HuH-7.5 (cell line): ENCODE measurements at places on chromosomes 1 and 21.

DNA sequence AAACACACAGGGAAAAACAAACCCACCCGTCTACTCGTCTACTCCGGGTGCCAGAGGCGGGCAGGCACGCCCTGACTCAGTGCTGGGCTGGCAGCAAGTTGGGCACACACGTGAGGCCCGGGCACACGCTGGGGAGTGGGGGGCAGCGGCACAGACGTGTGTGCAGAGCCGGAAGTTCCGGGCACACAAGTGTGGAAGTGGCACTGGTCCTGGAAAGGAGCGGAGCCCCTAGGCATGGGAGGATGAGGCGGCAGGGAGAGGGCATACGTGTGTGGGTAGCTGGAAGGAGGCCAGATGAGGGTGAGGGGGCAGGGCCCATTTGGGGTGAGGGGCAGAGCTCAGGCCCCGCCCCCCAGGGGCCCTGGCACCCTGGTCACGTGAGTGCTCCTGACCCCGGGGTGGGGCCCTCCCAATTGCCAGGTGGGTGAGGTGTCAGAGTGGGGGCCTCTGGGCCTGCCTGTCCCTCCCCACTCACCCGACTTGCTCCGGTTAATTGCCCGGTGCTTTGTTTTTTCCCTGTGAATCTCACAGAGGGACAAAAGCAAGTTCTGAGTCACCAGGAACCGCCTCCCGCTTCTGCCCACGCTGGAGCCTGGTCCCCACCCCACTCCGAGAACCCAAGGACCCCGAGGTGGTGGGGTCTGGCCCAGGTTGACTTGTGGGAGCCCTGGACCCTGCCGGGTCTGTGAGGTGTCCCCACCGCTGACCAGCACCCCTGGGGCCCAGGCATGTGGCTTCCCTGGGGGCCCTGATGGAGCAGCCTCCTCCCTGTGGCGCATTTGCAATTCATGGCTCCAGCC, 104.8 kb upstream of the CASZ1 start:
- no peak for DNase-seq

- DNase-seq = no peak
Measured at GRCh38 chr1:59994302-59995198, 68.0 kb upstream of the CYP2J2 start.

GRCh38 chr1:241310451-241310850, 46.6 kb downstream of the RGS7 start:
- no peak for DNase-seq

DNA sequence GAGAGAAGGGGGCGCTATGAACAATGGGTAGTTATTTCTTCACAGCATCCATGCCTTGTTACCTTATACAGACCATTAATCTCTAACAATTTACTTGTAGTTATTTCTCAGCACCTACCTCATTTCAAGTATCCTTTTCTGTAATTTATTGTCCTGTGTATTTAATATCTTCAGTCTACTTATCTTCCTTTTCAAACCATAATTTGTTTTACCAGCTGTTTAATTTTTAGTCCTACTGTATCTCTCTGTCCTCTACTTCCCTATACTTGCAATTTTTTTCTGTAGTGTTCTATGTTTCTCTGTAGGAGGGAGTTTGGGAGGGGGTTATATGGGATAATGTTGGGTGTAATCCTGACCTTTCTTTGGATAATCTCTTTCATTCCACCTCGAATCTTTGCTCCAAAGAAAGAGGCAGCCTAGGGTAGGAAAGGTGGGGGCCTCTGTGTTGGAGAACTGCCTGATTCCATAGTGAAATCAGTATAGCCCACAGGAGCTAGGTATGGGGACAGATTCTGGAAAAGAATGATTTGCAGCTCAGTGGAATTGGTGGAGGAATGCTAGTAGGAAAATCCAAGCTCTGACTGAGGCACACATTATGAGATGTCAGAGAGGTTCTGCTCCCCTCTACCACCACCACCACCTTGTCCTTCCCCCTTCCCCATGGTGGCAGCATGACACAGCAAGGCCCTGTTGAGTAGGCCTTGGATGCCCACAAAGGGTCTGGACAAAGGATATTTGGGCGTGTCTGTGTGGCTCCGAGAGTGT, 642 bp downstream of the MLLT11 start:
- no peak for DNase-seq
